Large intestine (tissue), 12 donors: ENCODE measurements at places on chromosomes 16 and 17. TPM values are rescaled to one million over a fixed set of nuclear protein-coding genes. Genes with fewer than 3 reads are reported as not detected.

GRCh38 chr17:78173097-78173715 is 4.8 kb downstream of the SYNGR2 start:
- no peak overlapping the region for H3K4me3 ChIP-seq
- H3K4me1 ChIP-seq: peaks cover 68% of the 10 kb centered on the region
- peak overlapping the region; percentile 48 for H3K27ac ChIP-seq
- H3K36me3 ChIP-seq: peaks cover 52% of the 10 kb centered on the region

- H3K27ac ChIP-seq: no peak within 1 kb of the TSS
- H3K27me3 ChIP-seq: peaks cover 53% of the 10 kb centered on the region
- H3K36me3 ChIP-seq: no peaks in the 10 kb centered on the region
- peak; percentile 49 for DNase-seq
- peaks cover 10% of the 10 kb centered on the region for H3K4me1 ChIP-seq
Observed at GRCh38 chr17:35448214-35448898, at the start of gene SLFN13. Gene SLFN13, minus strand, starts transcription at chr17:35448766. Its CDS starts 3,086 bp downstream, at chr17:35445680.

GRCh38 chr17:78878871-78879527 is 24.0 kb downstream of the CEP295NL start:
- H3K4me3 ChIP-seq: no peak overlapping the region
- H3K27ac ChIP-seq: peak overlapping the region; percentile 79
- H3K4me1 ChIP-seq: peaks cover 16% of the 10 kb centered on the region
- peaks cover under 1% of the 10 kb centered on the region for H3K36me3 ChIP-seq

GRCh38 chr16:75288596-75289120 is 37.2 kb upstream of the BCAR1 start:
- H3K36me3 ChIP-seq: peaks cover 42% of the 10 kb centered on the region
- no peaks in the 10 kb centered on the region for H3K27me3 ChIP-seq
- DNase-seq: no peak
- H3K4me1 ChIP-seq: no peaks in the 10 kb centered on the region

The TMC7 gene
- polyA plus RNA-seq: 7.7 TPM

The TBC1D3 gene
- not detected for polyA plus RNA-seq

DNA sequence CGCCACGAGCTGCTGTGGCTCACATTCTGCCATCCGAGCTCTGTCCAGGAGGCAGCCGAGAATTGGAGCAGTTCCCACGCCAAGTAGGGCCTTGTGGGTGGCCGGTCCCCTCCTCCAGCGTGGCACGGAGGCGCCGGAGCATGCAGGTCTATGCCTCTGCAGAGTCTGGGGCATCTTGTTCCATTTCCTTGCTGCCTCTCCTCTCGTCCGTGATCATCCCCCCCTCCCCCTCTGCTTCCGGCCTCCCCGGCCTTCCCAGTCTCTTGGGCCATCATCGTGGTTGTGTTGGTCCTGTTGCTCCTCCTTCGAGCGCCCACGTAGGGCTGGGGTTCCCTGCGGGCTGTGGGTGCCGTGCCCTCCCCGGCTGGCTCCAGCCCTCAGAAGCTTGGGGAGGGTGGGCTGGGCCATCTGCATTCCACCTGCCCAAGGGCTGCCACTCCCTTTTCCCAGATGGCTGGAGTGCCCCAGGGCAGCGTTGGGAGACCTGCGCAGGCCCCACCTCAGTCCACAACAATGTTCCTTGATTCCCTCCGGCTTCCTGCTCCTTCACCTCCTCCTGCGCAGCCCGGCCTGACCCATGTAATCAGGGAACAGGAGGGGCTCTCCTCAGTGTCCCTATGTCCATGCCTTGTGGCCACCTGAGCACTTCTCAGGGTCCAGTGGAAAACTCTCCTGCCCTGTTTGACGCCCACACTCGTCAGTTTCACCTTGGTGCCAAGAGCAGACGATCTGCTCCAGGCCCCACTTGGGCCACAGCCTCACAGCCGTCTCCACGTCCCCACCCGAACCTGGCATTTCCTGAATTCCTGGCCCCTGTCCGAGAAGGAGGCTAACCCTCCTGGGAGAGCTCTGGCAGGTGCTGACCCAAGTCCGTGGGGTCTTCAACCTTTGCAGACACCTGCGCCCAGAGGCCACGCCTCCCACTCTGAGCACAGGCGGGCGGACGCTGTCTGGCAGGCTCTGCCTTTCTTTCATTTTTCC is 37.1 kb downstream of the BAIAP2 start:
- H3K36me3 ChIP-seq: no peaks in the 10 kb centered on the region
- DNase-seq: no peak
- H3K27me3 ChIP-seq: no peaks in the 10 kb centered on the region
- H3K4me3 ChIP-seq: no peak overlapping the region
- H3K4me1 ChIP-seq: no peaks in the 10 kb centered on the region

DNA sequence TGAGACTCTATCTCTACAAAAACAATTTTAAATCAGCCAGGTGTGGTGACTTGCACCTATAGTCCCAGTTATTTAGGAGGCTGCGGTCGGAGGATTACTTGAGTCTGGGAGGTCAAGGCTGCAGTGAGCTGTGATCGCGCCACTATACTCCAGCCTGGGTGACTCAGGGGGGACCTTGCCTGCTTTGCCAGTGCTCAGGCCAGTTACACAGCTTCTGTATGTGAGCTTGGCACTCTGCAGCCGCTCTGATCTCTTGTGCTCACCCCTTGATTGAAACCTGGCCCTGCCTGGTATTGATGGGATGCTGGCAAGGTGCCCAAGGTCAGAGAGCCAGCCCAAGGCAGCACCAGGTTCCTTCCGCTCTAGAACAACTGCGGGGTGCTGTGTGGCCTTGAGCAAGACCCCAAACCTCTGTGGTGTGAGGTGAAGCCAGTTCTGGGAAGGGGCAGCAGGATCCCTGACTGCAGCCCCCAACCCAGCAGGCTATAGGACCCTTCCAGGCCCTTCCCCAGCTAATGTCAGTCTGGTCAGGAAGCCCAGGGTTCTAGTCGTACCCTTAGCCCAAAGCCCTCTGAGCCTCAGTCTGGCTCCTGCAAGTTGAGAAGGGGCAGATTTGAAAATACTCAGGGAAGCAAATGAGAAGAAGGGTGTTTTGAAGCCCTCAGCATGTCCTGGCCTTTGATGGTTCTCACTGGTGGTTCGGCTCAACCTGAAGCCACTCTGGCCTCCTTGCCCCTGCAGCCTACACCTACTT is 18.9 kb downstream of the MMP15 start:
- H3K27ac ChIP-seq: no peak overlapping the region
- H3K4me3 ChIP-seq: no peak overlapping the region
- peaks cover 63% of the 10 kb centered on the region for H3K36me3 ChIP-seq
- no peaks in the 10 kb centered on the region for H3K27me3 ChIP-seq

DNA sequence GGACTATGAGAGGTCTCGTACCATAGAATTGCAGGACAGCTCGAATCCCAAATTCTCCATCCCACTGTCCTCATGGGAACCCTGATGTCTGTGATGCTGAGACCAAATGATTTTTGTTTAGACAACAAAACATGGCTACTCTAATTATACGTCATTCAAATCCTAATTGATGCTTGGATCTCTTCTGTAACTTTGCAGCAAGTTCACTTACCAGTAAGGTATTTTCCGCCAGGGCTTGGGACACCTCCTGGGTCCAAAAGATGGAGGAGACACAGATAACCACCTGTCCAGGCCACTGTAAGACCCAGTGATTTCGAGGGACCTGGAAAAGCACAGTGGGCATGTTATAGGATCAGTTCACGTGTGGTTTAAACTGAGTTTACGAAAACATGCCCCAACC is 92.8 kb downstream of the DNAH3 start:
- no peaks in the 10 kb centered on the region for H3K4me1 ChIP-seq
- peaks cover 5% of the 10 kb centered on the region for H3K27me3 ChIP-seq
- no peak overlapping the region for H3K4me3 ChIP-seq
- H3K27ac ChIP-seq: no peak overlapping the region
- DNase-seq: no peak

DNA sequence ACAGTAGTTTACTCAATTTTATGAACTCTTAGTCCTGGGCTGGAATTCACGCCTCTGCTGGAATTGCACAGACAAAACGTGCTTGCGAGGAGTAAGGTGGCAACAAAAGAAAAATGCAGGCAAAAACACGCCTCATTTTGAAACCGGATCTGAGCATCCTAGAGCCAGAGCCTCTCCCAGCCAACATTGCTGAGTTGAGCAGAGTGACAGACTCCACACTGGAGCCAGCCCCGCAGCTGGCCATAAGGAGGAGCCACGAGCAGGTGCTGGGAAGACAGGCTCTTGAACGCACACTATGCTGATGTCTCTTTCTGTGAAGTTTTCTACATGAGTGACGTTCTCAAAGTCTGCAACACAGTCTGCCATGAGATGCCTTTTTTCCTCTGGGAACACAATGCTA is 14.6 kb upstream of the HSBP1 start:
- no peaks in the 10 kb centered on the region for H3K4me1 ChIP-seq
- no peak overlapping the region for H3K4me3 ChIP-seq
- no peaks in the 10 kb centered on the region for H3K36me3 ChIP-seq
- no peak overlapping the region for H3K27ac ChIP-seq
- peaks cover 14% of the 10 kb centered on the region for H3K27me3 ChIP-seq
- no peak for DNase-seq

- peak overlapping the region; percentile 77 for H3K4me3 ChIP-seq
- H3K27me3 ChIP-seq: no peaks in the 10 kb centered on the region
- H3K4me1 ChIP-seq: peaks cover 45% of the 10 kb centered on the region
- no peak overlapping the region for H3K27ac ChIP-seq
- peaks cover 6% of the 10 kb centered on the region for H3K36me3 ChIP-seq
Observed at GRCh38 chr17:29588017-29588561, 1.4 kb downstream of the GIT1 start.

DNA sequence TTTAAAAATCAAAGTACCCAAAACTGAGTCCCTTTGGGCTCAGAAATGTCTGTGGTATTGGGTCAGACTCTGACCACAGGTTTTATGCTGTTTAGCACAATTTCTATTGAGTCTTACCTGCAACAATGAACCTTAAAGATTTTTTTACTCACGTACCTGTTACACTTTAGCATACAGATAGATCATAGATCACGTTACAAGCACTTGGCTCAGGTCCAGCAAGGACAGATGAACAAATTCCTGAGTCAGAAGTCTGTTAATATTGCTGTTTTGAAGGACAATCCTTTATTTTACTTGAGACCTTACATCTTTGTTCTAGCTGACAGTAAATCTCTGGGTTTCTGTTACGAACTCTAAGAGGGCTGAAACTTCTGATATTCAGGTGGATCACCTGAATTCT is 12.8 kb downstream of the SLC7A6OS start:
- H3K36me3 ChIP-seq: peaks cover 82% of the 10 kb centered on the region
- H3K27ac ChIP-seq: no peak overlapping the region
- DNase-seq: peak; percentile 61
- no peak overlapping the region for H3K4me3 ChIP-seq

The GNPTG gene
- 68.3 TPM for polyA plus RNA-seq

DNA sequence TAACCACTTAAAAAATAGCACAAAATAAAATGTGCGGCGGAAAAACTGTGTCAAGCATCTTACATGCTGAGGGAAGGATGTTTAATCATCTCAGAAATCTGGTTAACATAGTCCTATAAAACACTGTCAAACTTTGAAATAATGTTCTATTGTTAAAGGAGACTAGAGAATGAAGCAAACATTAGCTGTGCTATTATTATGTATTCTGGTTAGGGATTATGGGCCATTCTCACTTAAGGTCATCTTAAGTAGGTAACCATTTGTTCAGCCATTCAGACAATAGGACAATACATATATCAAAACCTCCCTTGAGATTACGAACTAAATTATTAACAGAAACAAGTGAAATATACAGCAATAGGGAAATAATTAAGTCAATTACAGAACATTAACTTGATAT is 24.7 kb downstream of the GRB2 start:
- H3K27ac ChIP-seq: no peak overlapping the region
- DNase-seq: no peak
- peaks cover 18% of the 10 kb centered on the region for H3K4me1 ChIP-seq
- no peak overlapping the region for H3K4me3 ChIP-seq
- peaks cover 5% of the 10 kb centered on the region for H3K36me3 ChIP-seq

DNA sequence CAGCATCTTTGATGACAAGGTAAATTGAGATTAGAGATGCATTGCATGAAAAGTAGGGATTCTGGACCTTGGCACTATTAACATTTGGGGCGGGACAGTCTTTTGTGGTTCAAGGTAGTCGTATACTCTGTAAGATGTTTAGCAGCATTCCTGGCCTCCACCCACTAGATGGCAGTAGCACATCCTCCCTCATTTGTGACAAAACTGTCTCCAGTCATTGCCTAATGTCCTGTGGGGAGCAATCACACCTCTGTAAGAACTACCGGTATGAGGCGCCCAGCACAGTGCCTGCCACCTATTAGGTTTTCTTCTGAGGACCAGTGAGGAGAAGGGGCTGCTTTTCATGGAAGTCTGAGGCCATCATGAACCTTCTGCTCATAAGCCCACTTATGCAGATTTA is 180.8 kb downstream of the RBFOX1 start:
- no peaks in the 10 kb centered on the region for H3K4me1 ChIP-seq
- no peaks in the 10 kb centered on the region for H3K36me3 ChIP-seq
- no peak overlapping the region for H3K4me3 ChIP-seq
- DNase-seq: no peak
- no peak overlapping the region for H3K27ac ChIP-seq
- no peaks in the 10 kb centered on the region for H3K27me3 ChIP-seq

- no peaks in the 10 kb centered on the region for H3K27me3 ChIP-seq
- peak; percentile 96 for DNase-seq
- no peaks in the 10 kb centered on the region for H3K4me1 ChIP-seq
- peak within 1 kb of the TSS; percentile 71 for H3K27ac ChIP-seq
- no peaks in the 10 kb centered on the region for H3K36me3 ChIP-seq
- H3K4me3 ChIP-seq: peak within 1 kb of the TSS; percentile 54
Observed at GRCh38 chr17:41930009-41930832, at the start of gene ODAD4. Gene ODAD4, plus strand, starts transcription at chr17:41930617. Its CDS starts 107 bp downstream, at chr17:41930724.

DNA sequence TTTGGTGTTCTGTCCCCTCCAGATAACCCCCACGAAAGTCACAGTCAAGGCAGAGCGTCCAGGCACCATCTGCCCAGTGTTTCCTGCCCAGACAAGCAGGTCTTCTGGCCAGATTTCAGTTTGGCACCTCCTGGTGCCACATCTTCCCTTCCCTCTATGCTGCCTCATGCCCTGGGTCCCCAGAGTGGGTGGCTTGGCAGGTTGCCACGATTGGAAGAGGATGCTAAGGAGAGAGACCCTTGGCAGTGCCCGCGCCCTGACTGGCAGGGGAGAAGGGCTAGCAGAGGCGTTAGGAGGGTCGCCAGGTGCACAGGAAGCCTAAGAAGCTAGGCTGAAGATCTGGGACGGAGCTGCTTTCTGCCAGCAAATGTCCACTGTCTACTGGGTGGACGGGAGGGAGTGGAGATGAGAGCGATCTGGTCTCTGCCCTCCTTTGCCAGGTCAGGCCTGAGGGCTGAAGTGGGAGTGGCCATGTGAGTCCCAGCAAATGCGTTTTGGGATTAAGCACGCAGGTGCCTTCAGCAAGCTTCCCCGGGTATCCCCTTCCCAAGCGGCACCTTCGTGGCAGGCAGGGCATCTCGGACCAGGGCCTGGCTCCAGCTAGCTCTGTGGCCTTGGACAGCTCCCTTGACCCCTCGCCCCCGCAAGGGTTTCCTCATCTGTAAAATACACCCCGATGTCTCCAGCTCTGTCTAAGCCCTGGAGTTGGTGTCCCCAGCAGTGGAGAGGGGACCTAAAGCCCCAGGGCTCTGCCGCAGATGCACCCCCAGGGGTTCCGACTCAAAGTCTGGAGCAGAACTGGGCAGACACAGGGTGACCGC is 13.4 kb upstream of the CD300A start:
- H3K27me3 ChIP-seq: peaks cover 12% of the 10 kb centered on the region
- DNase-seq: no peak
- peak overlapping the region; percentile 35 for H3K4me3 ChIP-seq

GRCh38 chr17:66786107-66786506 is 48.8 kb upstream of the CACNG5 start:
- H3K36me3 ChIP-seq: peaks cover 40% of the 10 kb centered on the region
- no peak overlapping the region for H3K27ac ChIP-seq
- H3K4me3 ChIP-seq: no peak overlapping the region
- DNase-seq: no peak

- peak overlapping the region; percentile 36 for H3K4me3 ChIP-seq
- no peaks in the 10 kb centered on the region for H3K36me3 ChIP-seq
- peaks cover 40% of the 10 kb centered on the region for H3K27me3 ChIP-seq
- H3K27ac ChIP-seq: no peak overlapping the region
- DNase-seq: no peak
Observed at GRCh38 chr16:10879681-10880589, 2.9 kb downstream of the CIITA start.

The FAM20A gene
- polyA plus RNA-seq: 10.2 TPM
